ENCODE measurements at places on chromosomes 7 and 10.

DNA sequence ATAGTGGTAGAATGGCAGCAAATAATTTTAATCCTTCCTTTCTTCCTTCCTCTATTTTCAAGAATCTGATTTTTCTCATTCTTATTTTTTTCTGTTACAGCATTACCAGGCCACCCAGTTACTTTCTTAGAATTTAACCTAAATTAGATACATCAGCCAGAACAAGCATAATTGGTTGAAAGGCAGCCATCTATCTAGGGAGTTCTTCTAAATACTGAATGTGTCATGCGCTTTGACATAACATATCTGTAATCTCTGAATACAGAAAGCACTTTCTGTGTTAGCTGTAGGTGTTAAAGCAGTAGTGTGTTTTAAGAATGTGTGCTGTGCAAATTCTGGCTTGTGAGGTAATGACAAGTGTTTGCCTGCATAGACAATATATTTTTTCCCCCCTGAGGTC is 97.3 kb downstream of the BTRC start:
- no peak for DNase-seq

DNA sequence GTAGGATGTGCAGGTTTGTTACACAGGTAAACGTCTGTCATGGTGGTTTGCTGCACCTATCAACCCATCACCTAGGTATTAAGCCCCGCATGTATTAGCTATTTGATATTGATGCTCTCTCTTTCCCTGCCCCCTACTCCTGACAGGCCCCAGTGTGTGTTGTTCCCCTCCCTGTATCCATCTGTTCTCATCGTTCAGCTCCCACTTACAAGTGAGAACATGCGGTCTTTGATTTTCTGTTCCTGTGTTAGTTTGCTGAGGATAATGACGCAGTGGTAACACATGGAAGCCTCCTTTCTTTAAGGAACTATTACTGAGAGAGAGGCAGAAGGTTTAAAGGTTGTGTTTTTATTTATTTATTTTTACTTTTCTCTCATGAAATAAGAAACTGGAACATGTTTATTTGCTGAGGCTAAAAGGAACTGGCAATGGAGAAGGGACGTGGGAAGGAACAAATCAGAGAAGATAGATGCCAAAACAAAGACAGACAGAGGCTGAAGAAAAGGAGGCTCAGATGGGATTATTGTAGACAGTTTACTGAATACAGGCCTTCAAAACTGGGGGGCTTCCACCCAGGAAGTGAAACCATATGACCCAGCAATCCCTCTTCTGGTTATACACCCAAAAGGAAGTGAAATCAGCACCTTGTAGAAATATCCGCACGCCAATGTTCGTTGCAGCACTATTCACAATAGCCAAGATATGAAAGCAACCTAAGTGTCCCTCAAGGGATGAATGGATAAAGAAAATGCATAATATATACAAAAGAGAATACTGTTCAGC is 556.3 kb downstream of the GRM8 start:
- no peak for DNase-seq

DNA sequence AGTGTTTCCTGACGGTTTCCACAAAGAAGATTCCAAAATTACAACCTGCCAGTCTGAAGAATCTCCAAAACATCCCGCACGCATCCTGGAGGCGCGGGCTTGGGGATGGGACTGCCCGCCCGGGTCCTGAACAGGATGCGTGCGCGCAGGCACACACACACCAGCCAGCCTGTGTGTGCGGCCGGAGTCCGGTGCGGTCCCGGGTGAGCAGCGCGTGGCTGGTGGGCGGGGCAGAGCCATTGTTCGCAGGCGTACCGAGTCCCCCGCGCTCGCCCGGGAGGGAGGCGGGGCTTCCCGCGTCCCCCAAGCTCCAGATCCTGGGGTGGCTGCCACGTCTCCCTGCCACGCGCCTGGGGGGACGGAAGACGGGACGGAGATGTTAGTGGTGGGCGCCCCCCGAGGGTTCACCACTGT is 675 bp upstream of the SCD start:
- DNase-seq: no peak

DNA sequence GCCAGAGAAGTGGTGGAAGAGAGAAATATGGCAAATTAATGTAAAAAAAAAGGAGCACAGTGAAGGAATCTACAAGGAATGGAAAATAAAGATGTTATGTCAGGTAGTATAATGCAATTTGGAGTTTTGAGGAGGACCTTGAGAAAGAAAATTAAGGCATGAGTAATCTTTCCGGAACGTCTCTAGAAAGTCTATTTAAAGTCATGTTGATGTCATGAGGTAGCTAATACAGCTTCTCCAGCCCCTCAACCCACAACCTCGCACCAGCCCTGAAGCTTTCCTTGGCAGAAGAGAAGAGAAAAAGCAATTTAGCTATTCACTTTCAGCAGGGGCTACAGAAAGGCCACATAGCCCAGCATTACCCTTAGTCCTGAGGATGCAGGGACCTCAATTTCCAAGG is 22.5 kb downstream of the TRDMT1 start:
- DNase-seq: no peak

- DNase-seq: no peak
These were observed 197.4 kb downstream of the RNLS start for GRCh38 chr10:88385601-88386203.

DNA sequence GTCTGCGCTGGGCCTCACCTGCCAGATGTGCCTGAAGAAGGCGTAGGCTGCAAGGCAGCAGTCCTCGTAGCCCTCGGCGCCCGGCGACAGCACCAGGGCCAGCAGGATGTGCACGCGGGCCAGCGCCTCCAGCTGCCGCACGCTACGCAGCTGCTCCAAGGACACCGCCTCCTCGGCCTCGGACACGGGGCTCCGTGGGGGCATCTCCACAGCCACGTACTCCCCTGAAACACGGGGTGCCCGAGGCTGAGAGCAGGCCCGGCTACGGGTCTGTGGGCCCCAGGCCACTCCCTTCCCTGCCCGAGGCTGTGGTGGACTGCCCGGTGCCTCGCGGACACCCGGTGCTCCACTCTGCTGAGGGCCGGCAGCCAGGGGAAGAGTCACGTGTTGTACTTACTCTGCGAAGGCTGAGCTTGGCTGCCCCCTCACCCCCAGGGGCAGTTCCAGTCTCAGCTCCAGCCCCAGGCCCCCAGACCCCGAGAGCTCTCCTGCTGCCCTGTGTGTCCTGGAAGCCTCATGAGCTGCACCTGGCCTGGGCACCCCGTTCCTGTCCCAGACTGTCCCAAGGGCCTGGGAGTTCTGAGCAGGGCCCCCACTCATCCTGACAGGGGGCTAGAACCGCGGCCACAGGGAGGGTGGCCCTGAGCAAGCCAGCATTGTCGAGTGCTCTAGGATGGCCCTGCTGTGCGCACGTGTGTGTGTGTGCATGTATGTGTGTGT is 62.8 kb downstream of the CFAP46 start:
- DNase-seq: no peak
